ENCODE measurements at places on chromosomes 1 and 21.

GRCh38 chr21:31205412-31205811, 138.6 kb downstream of the TIAM1 start:
- DNase-seq, result no peak

DNA sequence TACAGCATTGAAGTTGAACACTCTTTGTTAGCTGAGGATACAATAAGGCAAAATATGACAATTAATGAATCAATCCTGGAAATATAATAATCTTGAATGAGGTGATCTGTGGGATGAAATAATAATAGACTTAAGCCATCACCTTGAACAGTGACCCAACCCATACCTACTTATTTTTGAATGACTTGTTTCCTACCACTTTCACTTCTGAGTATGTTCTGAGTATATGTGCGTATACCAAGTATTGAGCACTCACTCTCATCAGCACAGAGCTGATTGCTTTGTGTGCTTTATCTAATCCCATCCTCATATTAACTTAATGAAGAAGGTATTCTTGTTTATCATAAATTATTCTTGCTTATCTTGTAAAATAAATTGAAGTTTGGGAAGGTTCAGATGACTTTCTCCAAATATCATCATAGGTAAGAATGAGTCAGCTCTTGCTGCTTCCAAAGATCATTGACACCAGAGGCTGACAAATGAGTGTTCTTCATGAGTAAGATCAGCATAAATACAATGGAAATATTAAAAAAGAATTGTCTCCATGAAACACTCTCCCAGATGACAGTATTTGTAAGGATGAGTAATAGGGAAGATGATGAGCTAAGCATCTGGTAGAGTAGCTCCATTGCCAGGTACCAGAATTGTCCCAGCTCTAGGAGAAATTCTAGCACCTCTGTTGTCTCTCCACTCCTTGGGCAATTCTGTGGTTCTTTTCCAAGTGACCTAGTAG, 198.1 kb upstream of the KIAA0040 start:
- no peak for DNase-seq

- no peak for DNase-seq
These were observed 90.3 kb upstream of the DISP3 start for GRCh38 chr1:11388617-11389016.

DNA sequence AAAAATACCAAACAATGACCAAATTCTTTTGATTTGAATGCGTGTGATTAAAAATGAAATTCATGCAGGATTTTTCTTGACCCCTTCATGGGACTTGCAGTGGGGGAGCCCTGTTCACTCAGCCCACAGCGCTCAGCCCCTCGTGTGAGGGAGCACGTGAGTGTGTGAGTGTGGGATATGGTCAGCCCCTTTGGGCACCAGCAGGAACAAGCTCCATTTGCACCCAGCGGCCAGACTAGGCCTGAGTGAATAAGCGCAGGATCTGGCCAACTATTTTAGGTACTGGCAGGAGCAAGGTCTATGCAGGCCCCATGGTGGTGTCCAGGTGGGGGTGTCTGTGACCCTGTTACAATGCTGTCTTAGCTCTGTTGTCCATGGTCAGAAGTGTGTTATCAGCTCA, 1631.2 kb downstream of the BRINP3 start:
- no peak for DNase-seq

GRCh38 chr1:178382372-178382771, 114.4 kb downstream of the CLEC20A start:
- DNase-seq, result no peak

DNA sequence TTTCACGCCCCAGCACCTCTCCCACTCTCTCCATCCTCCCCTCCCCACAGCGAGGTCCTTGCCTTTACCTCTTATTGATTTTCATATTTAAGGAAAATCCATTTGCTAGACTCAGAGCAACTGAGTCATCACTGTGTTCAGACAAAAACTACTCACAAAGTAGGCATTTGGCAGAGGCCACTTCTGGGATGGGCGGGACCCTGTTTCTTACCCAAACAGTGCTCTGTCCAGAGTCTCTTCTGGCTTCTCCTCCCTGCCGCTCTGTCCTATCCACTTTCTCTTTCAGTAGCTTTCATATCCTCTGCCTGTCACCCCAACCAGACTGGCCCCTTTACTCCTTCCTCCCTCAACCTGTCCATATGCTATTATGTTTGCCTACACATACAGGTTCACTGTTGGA, 2.4 kb upstream of the NAV1 start:
- no peak for DNase-seq

- DNase-seq, result no peak
These were observed 5.5 kb downstream of the EFNA3 start for GRCh38 chr1:155083865-155084721.

DNA sequence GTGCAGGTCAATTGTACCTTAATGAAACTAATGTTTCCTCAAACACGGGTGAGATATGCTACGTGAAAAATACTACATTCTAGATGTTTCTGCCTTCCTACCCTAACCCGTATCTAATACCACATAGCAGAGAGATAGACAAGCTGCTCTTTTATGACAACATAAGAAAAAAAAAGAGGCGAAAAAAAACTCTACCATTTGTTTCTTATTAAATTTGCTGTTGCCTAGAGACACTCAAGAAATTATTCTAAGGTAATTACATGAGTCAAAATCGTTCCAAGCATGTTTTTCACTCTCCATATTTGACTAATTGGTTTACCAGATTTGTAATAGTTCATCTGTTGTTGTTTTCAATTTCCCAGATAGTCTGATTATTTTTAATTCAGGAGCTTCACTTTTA, 27.4 kb downstream of the PALMD start:
- no peak for DNase-seq

DNA sequence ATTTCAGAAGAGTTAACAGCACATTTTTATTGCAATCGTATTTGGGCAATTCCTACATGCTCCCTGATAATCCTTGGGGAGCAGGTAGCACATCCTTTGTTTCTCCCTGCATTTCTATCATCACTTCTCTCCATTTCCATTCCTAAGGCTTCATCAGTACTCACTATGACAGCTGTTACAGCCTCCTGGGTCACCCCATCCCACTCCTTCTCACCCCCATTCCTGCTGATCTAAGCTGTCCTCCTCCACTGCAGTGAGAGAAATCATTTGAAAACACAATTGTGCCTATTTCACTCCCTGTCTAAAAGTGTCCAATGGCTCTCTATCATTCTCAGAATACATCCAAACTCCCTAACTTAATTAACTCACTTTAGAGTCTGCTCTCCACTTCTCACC, 17.0 kb upstream of the TSPAN1 start:
- no peak for DNase-seq

DNA sequence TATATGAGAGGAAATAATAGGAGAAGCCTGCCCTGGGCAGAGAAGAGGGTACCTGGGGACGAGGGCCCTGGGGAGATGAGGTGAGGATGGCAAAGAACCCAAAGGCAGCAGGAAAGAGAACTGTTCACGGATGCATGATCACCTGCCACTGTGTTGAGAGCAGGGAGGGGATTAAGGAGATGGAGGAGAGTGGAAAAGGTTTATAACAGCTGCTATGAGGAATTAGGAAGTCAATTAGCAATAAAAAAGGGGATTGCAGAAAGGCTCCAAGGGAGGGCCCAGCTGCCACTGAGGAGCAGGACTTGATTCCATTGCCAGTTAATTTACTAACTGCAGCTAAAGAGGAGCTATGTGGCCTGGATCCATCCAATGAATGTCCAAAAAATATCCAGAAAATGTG, 61.1 kb downstream of the GFI1 start:
- DNase-seq, result no peak

Data from T-helper 1 cell (primary cell).